Spinal cord (tissue), 10 donors: ENCODE measurements at places on chromosomes 16 and 17. TPM values are rescaled to one million over a fixed set of nuclear protein-coding genes. Genes with fewer than 3 reads are reported as not detected.

- no peaks in the 10 kb centered on the region for H3K36me3 ChIP-seq
- no peak overlapping the region for H3K4me3 ChIP-seq
- H3K27me3 ChIP-seq: no peaks in the 10 kb centered on the region
- no peak overlapping the region for H3K27ac ChIP-seq
- H3K4me1 ChIP-seq: no peaks in the 10 kb centered on the region
Measured at GRCh38 chr16:8469102-8469778, 121.1 kb downstream of the TMEM114 start.

Gene ALDH3A1
- total RNA-seq: 0.39 TPM

Gene GINS3
- 7.1 TPM for total RNA-seq

Gene CD19
- 0.40 TPM for total RNA-seq

Gene MT1G
- total RNA-seq: 1.9 TPM
